Naive thymus-derived CD4-positive, alpha-beta T cell (primary cell): ENCODE measurements at places on chromosomes 1 and 21. TPM values are rescaled to one million over a fixed set of nuclear protein-coding genes. Genes with fewer than 3 reads are reported as not detected.

- no peak overlapping the region for H3K4me3 ChIP-seq
- no peak overlapping the region for H3K27ac ChIP-seq
- DNase-seq, result no peak
- H3K4me1 ChIP-seq, result peaks cover 42% of the 10 kb centered on the region
- peaks cover 6% of the 10 kb centered on the region for H3K36me3 ChIP-seq
Observed at GRCh38 chr1:16371725-16372124, 4.7 kb downstream of the SZRD1 start.

The CCDC185 gene
- total RNA-seq, result not detected

- H3K27ac ChIP-seq, result peak overlapping the region; percentile 96
- peaks cover 25% of the 10 kb centered on the region for H3K4me1 ChIP-seq
- H3K36me3 ChIP-seq, result no peaks in the 10 kb centered on the region
Observed at GRCh38 chr1:167516404-167517388, 1.6 kb downstream of the CD247 start.

The VSIG8 gene
- total RNA-seq, result not detected in 2 replicates

The TSSK3 gene
- 1.4 TPM for total RNA-seq

DNA sequence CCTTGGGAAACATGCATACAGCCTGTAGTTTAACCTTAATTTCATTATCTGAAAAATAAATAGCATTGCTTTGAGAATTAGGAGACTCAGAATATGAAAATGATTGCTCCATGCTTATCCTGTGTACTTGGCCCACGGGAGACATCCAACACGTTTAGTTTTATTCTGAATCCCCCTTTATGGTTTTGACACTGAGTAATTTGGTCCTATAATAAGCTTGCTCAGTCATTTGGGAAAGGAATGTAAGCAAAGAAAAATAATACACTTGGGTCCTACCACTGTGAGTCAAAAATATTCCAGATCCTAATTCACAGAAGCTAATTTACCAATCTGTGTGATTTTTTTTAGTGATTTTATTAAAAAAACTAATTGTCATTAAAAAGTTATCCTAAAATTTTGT, 557.3 kb downstream of the USP25 start:
- no peaks in the 10 kb centered on the region for H3K36me3 ChIP-seq
- no peak for DNase-seq
- H3K27me3 ChIP-seq, result no peaks in the 10 kb centered on the region
- H3K4me3 ChIP-seq, result no peak overlapping the region
- no peaks in the 10 kb centered on the region for H3K4me1 ChIP-seq

DNA sequence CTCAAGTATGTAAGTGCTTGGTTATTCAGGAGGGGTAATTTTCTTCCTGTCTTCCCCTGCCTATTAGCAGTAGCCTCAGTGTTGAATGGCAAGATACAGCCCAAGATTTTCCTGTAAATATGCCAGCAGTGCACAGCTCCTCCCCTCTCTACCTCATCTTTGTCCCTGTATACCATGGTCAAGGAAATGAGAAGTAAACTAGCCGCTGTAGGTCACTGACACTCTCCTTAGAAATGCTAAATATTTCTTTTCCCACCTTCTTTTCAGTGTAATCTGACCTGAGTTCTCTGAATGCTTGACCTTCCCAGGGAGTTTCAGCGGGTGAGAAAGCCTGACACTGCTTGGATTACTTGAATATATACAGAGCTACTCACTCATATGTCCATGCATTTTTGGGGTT, 84.1 kb upstream of the ZNF326 start:
- H3K27ac ChIP-seq, result no peak overlapping the region
- H3K36me3 ChIP-seq, result no peaks in the 10 kb centered on the region
- H3K27me3 ChIP-seq, result no peaks in the 10 kb centered on the region
- H3K4me3 ChIP-seq, result no peak overlapping the region

- H3K4me3 ChIP-seq, result no peak overlapping the region
- H3K27me3 ChIP-seq, result no peaks in the 10 kb centered on the region
- peak; percentile 63 for DNase-seq
Observed at GRCh38 chr1:26275580-26276431, 4.1 kb upstream of the SH3BGRL3 start.

The SMPDL3B gene
- 0.47 TPM for total RNA-seq

DNA sequence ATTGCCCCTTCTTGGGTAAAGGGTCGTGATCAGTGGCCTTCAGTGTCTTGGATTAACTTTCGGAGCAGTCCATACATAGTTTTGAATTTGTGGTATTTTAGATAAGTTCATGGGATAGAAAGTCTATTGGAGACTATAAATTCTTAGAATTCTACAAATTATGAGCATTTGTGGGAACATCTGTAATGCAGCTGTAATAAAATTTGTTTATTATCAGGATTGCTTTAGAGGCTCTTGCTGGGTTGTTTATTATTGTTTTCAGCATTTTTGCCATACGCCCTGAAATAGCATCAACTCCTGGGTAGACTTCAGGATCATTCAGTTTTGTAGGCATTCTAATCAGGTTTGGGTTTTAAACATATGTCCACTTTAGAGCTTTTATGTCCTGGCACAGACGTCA, 16.1 kb downstream of the LAMC1 start:
- no peak for DNase-seq
- H3K27ac ChIP-seq, result no peak overlapping the region
- no peaks in the 10 kb centered on the region for H3K36me3 ChIP-seq
- no peaks in the 10 kb centered on the region for H3K4me1 ChIP-seq
- peaks cover 34% of the 10 kb centered on the region for H3K27me3 ChIP-seq
